Activated T-cell treated with anti-CD3 and anti-CD28 coated beads, Interleukin-2, amount 50 U/mL, for 24 hours (primary cell): ENCODE measurements at places on chromosomes 3 and 15.

- DNase-seq: no peak
Measured at GRCh38 chr3:53739966-53740365, 106.3 kb downstream of the CHDH start.

DNA sequence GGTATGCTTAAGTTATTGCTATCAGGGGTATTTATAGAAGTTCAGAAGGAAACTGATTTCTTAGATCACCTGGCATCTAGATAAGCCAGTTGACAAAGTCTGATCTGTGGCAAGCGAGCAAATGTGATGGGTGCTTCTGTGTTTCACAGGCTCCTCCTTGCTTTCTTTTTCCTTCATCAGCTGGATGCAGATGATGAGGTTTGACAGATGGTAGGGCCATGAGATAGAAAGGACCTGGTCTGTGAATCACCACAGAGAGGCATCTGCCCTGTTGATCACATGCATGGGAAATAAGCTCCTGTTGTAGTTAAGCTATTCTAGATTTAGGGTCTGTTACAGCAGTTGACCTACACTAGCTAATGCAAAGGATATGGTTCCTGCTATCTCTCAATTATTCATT lies 372.0 kb downstream of the NEK10 start:
- DNase-seq: no peak

DNA sequence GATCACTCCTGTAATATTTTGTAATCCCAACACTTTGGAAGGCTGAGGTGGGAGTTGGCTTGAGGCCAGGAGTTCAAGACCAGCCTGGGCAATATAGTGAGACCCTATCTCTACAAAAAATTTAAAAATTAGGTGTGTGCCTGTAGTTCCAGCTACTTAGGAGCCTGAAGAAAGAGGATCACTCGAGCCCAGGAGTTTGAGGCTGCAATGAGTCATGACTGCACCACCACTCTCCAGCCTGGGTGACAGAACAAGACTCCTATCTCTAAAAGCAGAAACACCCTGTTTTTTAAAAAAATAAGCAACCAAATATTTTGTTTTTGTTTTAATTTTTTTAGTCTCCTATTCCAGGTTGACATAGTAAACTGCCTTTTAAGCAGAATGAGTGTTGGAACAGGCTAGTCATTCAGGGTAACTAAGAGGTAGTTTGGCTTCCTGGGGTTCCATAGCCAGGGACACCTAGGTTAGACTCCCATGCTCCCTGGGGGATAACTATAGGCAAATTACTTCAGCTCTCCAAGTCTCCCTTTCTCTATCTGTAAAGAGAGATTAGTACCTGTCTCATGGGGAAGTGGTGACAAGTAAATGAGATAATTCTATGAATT lies 114.6 kb upstream of the C15orf61 start:
- DNase-seq: no peak

DNA sequence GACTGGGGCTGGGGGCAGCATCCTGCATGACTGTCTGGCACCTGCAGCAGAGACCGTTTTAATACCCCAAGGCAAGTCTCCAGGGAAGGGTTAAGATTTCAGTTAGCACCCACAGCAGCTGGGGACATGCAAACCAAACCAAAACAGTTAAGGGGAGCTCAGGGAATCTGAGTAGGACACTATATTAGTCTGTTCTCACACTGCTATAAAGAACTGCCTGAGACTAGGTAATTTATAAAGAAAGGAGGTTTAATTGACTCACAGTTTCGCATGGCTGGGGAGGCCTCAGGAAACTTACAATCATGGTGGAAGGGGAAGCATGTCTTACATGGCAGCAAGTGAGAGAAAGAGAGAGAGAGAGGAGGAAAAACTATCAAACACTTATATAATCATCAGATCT lies 25.3 kb downstream of the GALNT15 start:
- DNase-seq: no peak

- no peak for DNase-seq
Measured at GRCh38 chr3:44326019-44326418, 12.5 kb upstream of the TCAIM start.

DNA sequence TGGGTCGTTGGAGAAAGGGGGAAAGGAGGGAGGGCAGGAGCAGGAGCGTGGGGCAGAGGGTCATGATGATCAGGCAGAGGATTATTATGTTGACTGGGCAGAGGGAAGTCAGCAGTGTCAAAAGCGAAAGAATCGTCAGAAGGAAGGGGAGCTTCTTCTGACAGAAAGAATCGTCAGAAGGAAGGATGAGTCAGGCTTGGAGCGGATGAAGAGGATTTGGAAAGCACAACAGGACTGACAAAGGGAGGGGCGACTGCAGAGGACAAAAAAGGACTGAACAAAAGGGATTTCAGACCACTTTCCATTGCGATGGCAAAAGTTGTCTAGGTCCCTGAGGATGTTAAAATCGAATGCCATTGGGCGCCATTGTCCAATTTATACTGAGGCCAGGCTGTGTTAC lies 1053.5 kb downstream of the SI start:
- no peak for DNase-seq

DNA sequence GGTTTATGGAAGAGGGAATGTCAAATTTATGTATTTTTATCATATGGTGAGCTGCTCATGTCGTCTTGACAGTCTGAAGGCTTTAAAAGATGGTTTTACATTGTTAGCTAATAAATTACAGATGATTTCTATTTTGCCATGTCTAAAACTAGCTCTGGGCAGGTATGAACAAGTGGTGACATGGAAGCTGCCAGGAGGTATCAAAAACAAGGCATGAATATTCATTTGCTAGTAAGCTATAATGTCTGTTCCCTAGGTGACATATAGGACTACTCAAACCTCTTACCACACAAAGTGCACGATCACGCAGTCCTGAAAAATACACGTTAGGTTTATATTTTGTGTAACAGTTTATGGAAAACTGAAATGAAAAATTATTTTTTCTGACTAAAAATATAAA lies 34.8 kb downstream of the ST3GAL6 start:
- DNase-seq: no peak

DNA sequence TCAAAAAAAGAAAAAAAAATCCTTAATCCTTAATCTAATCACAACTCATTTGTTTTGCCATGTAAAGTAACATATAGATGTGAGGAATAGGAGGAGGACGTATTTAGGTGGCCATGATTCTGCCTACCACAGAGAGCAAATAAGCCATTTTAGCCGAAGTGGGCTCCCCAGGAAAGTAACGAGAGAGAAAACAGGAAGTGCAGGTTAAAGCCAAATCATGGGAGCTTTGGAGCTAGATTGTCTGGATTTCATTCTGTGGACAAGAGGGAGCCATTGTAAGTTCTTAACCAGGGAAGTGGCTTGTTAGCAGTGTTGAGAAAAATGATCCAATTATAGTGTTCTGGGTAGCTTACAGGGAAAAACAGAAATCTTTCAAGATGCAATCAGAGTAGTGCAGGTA lies 9.4 kb downstream of the TMOD2 start:
- no peak for DNase-seq

DNA sequence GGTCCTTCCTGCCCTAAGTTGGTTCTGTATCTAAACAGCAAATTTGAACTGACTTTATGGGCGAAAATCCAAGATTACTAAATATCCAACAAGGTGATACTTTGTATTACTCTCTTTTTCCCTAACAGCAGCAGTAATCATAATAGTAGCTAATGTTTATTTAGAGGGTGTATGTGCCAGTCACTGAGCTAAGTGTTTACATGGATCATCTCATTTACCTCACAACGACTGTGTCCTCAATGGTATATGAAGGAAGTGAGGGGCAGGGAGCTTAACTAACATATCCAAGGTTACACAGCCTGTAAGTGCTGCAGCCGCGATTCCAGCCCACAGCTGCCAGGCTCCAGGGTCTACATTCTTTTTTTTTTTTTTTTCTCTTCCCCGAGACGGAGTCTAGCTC lies 10.3 kb upstream of the LRRC34 start:
- DNase-seq: no peak

DNA sequence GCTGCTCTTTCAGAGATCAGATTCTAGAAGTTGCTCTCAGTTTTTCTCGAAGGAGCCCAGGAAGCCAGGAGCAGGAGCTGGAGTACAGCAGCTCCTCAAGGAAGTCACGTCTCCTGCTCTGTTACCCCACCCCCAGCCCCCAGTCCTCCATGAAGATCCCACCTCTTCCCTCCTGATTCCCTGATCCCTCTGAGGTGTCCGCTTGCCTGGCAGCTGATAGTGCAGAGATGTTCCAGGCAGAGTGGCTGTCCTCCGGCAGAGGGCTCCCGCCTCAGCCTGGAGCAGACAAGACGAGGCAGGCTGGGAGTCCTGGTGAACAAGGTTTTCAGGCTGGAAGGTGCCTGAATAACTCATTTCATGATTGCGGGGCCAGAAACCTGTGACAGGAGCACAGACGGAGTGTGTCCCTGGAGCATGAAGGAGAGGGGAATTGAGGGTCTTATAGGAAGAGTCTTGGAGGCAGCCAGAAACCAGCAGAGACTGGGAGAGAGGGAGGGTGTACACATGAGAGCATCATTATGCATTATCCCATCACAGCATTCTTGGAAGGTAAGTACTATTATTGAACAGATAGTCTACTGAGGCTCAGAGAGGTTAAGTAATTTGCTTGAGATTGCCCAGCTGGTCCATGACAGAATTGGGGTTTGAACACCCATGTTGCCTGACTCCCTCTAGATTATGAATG lies 1.2 kb downstream of the HRH1 start:
- DNase-seq: peak; percentile 49

- no peak for DNase-seq
Measured at GRCh38 chr15:74396146-74396438, 28.6 kb upstream of the CYP11A1 start.

DNA sequence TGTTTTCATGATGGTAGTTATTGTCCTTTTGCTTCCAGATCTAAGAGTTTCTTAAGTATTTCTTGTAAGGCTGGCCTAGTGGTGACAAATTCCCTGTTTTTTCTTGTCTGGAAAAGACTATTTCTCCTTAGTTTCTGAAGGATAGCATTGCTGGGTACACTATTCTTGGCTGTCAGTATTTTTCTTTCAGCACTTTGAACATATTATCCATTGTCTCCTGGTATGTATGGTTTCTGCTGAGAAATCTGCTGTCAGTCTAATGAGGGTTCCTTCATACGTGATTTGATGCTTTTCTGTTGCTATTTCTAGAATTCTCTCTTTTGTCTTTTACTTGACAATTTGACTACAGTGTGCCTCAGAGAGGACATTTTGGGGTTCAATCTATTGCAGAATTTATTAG lies 134.3 kb downstream of the CGGBP1 start:
- no peak for DNase-seq

- no peak for DNase-seq
Measured at GRCh38 chr15:61184431-61184830, 44.7 kb downstream of the RORA start.

DNA sequence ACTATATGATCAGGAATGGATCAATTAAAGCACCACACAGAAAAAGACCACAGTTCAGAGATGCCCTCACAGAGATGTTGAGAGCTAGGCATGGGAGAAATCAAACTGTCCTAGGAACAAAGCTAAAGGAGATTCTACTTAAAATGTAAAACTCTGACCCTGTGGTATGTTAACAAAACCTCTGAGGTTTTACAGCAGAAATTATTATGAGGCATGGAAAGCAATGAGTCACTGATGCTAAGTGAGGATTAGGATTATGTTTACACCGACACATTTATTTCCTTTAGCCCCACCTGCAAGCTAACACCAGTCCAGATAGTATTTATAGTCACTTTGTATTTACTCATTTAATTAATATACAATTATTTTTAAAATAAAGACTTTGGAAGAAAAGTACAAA lies 1242.2 kb downstream of the OTOL1 start:
- DNase-seq: no peak

DNA sequence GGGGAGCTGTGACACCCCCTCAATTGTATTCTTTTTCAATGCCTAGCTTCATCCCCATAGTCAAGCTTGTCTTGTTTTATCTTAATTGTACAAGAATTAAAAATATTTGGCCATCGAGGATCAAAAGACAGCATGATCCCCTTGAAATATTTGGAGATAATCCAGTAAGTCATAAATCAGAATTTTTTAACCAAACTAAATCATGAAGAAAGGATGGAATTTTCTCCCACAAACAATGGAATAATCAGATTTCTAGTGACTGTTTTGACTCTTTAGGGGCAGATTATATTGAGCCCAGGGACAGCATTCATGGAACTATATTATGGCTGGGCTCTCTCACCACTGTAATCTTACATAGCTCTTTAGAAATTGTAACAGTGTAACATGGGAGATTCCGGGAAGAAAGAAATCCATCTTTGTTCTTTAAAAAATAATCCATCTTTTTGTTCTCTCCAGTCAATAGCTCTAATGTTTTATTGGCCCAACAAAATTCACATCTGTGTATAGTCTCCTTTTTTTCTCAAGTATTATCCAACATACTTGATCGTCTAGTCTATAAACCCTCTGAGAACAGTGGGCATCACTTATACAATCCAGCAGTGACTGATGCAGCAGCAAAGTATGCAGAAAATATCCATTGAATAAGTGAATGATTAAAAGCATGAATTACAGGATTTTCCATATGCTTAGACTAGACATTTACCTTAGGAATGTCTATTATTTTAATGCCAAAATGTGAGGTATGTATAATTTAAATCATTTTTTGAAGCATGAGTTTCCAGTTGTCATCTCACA lies 277.0 kb upstream of the PLSCR5 start:
- no peak for DNase-seq

- no peak for DNase-seq
Measured at GRCh38 chr3:144810160-144810559, 838.5 kb downstream of the DIPK2A start.

- peak; percentile 66 for DNase-seq
Measured at GRCh38 chr3:122092460-122093165, 37.5 kb downstream of the CD86 start.

- peak; percentile 28 for DNase-seq
Measured at GRCh38 chr3:72341920-72342319, 506.3 kb downstream of the SHQ1 start.

DNA sequence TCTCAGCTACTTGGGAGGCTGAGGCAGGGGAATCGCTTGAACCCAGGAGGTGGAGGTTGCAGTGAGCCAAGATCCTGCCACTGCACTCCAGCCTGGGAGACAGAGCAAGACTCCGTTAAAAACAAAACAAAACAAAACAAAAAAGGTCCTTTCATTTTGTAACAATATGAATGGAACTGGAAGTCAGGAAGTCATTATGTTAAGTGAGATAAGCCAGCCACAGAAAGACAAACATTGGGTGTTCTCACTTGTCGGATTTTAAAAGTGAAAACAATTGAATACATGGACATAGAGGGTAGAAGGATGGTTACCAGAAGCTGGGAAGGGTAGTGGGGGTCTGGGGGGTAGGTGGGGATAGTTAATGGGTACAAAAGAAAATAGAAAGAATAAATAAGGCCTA lies 12.5 kb upstream of the B3GALNT1 start:
- DNase-seq: no peak

GRCh38 chr3:138455801-138456716 lies 21.6 kb downstream of the ESYT3 start:
- DNase-seq: no peak

GRCh38 chr15:48872632-48873031 lies 5.3 kb upstream of the EID1 start:
- no peak for DNase-seq

GRCh38 chr3:134371542-134372324 lies 2.5 kb downstream of the AMOTL2 start:
- no peak for DNase-seq

- no peak for DNase-seq
Measured at GRCh38 chr3:31670136-31670535, 137.4 kb downstream of the STT3B start.
